ENCODE measurements at places on chromosomes 7 and 10.

GRCh38 chr10:129626309-129626708 lies 159.3 kb downstream of the MGMT start:
- no peak for DNase-seq

- DNase-seq, result no peak
Measured at GRCh38 chr10:87508837-87509236, 4.1 kb downstream of the MINPP1 start.

GRCh38 chr7:37671876-37672275 lies 11.7 kb upstream of the GPR141 start:
- DNase-seq, result no peak

DNA sequence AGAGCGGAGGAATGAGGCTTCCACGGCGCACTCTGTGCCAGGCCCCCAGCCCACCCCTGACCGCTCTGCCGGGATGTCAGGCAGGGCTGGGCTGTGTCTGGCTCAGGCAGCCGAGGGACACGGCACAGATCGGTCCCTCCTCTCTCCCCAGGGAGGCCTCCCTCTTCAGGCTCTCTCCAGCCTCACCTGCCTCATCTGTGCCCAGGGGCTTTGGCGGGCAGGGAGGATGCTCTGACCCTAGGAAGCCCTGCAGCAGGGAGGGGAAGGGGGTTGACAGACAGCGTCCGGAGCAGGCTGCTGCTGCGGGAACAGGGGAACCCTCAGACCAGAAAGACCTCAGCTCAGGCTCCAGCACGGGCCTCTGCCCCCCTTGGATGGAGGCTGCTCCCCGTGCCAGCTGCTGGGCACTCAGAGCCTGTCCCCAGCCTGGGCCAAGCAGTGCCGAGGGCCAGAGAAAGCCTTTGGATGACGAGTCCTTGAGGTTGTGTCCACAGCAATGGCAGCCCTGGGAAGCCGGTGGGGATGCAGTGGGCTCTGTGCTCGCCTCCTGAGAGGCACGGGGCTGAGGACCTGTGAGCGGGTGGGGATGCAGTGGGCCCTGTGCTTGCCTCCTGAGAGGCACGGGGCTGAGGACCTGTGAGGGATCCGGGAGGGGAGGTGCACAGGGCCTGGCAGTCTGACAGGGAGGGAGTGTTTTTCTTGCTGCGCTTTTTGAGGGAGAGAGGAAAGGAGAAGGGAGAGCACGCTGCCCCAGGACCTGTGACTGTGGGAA lies 66.9 kb downstream of the FOXL3 start:
- no peak for DNase-seq

DNA sequence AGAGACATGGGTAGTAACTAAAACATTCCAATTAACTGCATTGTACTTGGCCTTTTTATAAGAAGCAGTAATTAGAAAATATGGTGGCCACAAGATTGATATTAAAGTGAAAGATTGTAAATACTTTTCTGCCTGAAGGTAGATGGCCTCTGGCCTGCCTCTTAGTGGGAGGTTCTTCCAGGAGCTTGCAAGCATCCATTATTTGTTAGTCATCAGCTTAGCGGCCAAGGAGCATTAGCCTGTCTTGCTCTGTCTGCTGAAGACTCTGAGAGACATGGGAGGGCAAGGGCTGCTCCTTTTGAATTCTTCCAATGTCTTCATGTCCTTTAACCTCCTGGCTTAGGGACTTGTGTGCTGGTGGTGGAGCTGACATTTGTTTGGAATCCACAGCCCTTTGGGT lies 80.4 kb downstream of the TCF7L2 start:
- DNase-seq, result no peak

GRCh38 chr7:117873310-117874190 lies at the start of gene CTTNBP2:
TSS of gene CTTNBP2 (minus strand) at chr7:117873441. CDS start at chr7:117873415, 26 bp downstream.
- DNase-seq, result no peak

- DNase-seq, result no peak
Measured at GRCh38 chr7:19353180-19353579, 208.0 kb upstream of the FERD3L start.

DNA sequence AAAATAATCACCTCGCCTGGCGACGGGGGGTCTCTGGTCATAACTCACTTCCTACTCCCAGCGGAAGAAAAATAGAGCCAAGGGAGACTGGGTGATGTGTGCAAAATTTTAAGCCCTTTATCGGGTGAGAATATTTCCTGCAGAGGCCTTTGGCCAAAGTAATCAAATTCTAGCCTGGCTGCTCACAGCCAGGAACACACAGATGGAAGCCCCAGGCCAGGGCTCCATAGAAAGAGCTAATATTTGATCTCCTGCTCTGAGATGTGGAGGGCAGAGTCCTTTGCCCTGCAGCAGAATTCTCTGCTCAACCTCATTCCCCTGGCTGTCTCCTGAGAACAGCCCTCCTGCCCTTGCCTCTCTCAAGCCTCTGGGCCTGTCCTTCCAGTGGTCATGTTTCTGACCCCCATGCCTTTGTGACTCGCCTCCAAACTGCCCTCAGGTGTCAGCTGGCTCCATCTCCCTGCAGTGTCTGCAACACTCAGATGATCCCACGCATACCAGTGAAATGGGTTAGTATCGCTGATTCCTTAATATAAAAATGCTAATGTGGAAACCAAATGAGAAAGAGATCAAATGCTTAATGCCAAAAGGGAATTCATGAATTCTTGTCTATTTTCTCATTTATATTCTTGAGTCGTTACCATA lies 34.5 kb downstream of the FRMD4A start:
- DNase-seq, result no peak

- no peak for DNase-seq
Measured at GRCh38 chr10:14810969-14811953, 26.6 kb downstream of the CDNF start.

- no peak for DNase-seq
Measured at GRCh38 chr7:68009716-68010115, 1013.1 kb downstream of the TYW1 start.

GRCh38 chr7:38907066-38907465 lies 1.9 kb downstream of the VPS41 start:
- no peak for DNase-seq

GRCh38 chr7:63041786-63042185 lies 956.9 kb upstream of the ZNF722 start:
- DNase-seq, result no peak

DNA sequence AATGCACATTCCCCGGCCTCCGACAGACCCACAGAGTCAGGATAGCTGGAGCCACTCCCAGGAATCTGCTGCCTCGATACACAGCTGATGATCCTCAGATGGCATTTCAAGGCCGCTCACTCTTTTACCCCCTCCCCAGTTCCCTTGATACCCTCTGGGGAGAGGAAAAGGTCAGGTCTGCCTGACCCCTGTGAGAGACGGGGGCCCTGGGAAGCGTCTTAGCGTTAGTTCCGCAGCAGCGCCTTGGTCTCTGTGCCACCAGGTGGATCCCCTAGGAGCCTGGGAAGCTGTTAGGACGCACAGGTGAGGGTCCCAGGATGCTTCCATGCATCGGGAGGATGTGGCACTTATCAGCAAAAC lies 420.5 kb upstream of the FOXK1 start:
- no peak for DNase-seq

DNA sequence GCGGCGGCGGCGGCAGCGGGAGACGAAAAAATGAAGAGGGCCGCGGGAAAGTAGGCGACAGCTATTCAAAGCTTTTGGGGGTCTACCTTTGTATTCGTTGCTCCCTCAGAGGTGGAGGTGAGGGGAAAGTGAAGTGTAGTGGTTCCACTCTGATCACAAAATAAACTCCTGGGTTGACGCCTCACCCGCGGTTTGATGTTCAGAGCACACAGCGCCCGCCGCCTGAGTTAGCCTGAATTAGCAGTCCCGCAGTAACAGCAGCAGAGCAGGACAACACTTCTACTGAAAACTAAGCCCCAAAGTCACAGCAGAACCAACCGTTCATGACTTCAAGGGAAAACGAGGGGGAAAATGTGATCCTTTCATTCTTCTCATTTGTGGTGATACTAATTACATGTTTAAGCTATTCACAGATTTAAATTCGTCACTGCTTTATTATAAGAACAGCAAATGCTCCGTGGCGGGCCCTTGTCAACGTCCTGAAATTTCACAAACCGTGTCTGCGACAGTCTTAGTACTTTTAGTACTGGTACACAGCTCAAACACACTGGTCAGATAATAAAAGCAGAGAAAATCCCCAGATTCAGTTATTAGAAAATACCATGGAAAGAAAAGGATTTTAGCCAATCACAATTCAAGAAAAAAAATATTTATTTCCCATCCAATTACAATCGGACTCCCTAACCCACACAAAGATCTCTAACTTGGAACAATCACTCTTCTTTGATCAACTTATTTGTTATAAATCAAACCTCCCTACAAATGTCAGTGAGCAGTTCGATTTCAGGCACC lies 563 bp upstream of the JMJD1C start:
- peak; percentile 2 for DNase-seq

All from stimulated activated CD8-positive, alpha-beta memory T cell treated with anti-CD3 and anti-CD28 coated beads, Interleukin-4, amount 100 ng/mL, for 1 hour (primary cell).